ENCODE measurements at places on chromosomes 6 and 20.

- no peak for DNase-seq
These were observed 38.9 kb upstream of the STX16 start for GRCh38 chr20:58612121-58612691.

DNA sequence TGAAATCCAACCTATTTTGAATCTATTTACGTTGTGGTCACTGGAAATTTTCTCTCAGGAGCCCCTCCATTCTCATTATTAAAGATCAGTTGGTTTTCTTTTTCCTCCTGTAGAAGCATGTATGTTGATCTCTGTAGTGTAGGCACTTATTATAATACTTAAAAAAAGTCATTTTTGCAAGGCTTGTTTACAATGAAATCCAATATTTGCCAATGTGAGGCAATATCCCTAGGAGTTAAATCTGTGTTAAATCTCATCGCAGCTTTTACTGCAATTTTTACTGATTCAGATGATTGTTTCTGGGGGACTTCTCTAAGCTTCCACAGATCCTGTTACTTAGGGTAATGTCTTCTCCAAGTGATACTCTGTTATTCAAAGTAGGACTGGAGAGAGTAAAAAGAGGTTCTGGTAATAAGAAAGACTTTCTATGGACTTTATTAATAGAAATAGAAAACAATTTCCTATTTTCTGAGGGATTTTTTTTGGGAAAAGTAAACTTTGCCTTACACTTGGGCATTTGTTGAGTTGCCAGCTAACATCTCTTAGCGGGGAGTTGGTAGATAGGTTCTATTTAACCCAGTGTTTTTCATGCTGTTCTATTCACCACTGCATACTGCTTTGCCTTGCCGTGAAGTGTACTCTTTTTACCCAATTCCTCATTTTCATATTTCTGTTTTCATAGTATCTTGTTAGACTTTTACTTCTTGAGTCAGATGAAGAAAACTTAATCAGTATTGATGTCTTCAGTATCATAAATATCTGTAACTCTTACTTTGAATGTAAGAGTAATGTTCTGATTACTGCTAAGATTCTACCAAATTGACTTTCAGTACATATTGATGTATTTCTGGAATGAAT lies 48.6 kb downstream of the CDKAL1 start:
- DNase-seq: no peak

- DNase-seq: no peak
These were observed 160.8 kb downstream of the TBXT start for GRCh38 chr6:166006900-166007301.

- DNase-seq: no peak
These were observed 52.7 kb downstream of the CPXM1 start for GRCh38 chr20:2747676-2748235.

- no peak for DNase-seq
These were observed 654.5 kb upstream of the PTCHD4 start for GRCh38 chr6:48765352-48765961.

GRCh38 chr6:28496099-28496779 lies 19.4 kb downstream of the GPX6 start:
- no peak for DNase-seq

- no peak for DNase-seq
These were observed 43.1 kb downstream of the ANKEF1 start for GRCh38 chr20:10077886-10078285.

DNA sequence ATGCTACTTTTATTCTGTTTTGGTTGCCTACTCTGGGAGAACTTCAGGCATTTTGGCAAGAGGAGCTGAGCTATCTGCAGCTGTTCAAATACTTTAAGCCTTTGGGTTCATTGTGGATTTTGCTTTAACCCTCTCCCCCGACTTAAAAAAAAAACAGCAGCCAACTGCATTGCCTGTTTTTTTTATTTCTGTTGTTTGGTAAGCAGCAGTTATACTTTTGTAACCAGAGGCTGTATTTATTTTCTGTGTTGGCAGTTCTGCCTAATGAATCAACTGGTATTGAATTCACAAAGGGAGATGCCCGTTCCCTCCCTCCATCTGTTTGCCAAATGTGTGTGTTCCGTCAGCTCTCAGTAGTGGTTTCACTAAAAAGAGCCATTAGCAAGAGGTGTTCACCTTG lies 484.0 kb downstream of the UTRN start:
- DNase-seq: no peak

DNA sequence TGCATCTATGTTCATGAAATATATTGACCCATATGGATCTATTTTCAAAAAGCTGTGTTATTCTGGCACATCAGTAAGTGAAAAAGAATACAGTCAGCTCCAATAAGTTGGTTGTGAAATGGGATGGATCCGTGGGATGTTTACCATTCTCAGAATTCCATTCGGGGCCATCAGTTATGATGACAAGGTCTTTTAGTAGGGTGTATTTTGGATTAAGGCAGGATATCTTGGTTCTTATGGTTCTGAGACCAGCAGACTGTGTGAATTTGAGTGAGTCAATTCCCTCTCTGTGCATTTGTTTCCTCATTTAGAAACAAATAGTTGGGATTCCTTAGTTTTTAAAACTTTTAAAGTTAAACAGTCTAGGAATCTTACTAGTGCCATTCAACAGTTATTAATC lies 287.4 kb downstream of the CD109 start:
- DNase-seq: no peak
